Gastrocnemius medialis (tissue), 4 donors: ENCODE measurements at places on chromosomes 13 and 19. TPM values are rescaled to one million over a fixed set of nuclear protein-coding genes. Genes with fewer than 3 reads are reported as not detected.

- DNase-seq, result no peak
These were observed 11.6 kb downstream of the PARP4 start for GRCh38 chr13:24500977-24501376.

The ARHGAP33 gene
- total RNA-seq, result 0.22 TPM

The PCP2 gene
- not detected for total RNA-seq

- no peak for DNase-seq
These were observed 329.6 kb downstream of the EFNB2 start for GRCh38 chr13:106205871-106206270.

The WDR88 gene
- not detected for total RNA-seq

- DNase-seq, result no peak
These were observed 2.2 kb downstream of the ELOF1 start for GRCh38 chr19:11556634-11557420.

DNA sequence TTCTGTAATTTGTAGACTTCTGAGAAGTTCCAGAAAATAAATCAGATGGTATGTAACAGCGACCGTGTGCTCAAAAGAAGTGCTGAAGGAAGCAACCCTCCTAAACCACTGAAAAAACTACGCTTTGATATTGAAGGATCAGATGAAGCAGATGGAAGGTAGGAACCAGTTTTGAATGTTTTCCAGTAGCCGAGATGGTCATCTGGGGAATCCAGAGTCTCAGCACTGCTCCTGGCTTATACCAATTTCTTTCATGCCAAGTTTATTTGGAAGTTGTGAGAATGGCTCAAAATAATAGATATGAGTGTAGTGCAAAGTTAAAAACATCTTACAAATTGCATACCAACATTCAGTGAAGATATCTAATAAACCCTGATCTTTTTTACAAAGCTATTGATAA lies 56.2 kb downstream of the RCBTB2 start:
- no peak for DNase-seq

GRCh38 chr13:74200081-74200480 lies 65.9 kb upstream of the KLF12 start:
- DNase-seq, result no peak

DNA sequence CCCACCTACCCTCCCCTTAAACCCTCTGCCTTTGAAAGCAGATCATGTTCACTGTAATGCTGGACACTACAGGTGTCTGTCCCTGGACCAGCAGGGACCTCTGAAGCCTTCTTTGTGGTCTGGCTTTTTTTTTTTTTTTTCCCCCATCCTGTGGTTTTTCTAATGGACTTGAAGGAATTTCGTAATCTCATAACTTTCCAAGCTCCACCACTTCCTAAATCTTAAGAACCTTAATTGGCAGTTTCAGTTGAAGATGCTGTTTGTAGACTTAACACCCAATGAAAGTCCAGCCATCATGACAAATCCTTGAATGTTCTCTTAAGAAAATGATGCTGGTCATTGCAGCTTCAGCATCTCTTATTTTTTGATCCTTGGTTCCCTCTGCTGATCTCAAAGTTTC lies 45.0 kb upstream of the LRCH1 start:
- DNase-seq, result no peak

GRCh38 chr19:10976131-10976892 lies 15.5 kb downstream of the SMARCA4 start:
- DNase-seq, result no peak

DNA sequence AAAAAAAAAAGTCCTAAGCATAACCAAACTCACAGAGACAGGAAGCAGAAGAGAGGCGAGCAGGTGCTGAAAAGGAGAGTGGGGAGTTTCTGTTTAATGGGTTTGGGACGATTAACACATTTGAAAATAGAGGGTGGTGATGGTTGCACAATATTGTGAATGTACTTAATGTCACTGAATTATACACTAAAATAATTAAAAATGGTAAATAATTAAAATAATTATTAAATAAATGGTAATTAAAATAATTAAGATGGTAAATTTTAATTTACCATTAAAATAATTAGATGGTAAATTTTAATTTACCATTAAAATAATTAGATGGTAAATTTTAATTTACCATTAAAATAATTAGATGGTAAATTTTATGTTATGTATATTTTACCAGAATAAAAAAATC lies 74.8 kb upstream of the XPO4 start:
- DNase-seq, result no peak

GRCh38 chr13:100630555-100630954 lies 42.0 kb upstream of the GGACT start:
- no peak for DNase-seq

- no peak for DNase-seq
These were observed 5.1 kb downstream of the GRIN2D start for GRCh38 chr19:48398375-48399235.

DNA sequence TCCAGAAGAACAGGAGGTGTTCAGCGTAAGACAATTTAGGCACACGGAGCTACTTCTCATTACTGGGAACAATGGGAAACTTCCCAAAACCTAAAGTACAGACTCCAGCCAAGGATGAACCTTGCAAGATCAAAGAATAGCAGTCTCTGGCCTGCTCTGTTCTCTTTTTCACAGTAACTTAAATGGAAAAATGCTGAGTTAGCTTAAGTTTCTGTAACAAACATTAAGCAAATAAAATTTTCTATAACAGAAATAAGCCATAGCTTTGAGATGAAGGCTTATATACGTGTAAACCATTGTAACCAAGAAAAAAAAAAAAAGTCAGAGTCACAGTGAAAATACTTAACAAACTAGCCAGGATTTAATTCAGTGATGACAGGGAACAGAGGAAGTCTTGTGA lies 18.2 kb upstream of the ZNF460 start:
- no peak for DNase-seq

The TLE2 gene
- total RNA-seq, result 26.1 TPM

GRCh38 chr19:41945135-41945766 lies 13.9 kb downstream of the RABAC1 start:
- DNase-seq, result peak; percentile 22

The KLK14 gene
- total RNA-seq, result not detected

GRCh38 chr19:31346184-31347059 lies 2.8 kb downstream of the TSHZ3 start:
- no peak for DNase-seq

The CADM4 gene
- 4.3 TPM for total RNA-seq

The INSL3 gene
- total RNA-seq, result not detected

DNA sequence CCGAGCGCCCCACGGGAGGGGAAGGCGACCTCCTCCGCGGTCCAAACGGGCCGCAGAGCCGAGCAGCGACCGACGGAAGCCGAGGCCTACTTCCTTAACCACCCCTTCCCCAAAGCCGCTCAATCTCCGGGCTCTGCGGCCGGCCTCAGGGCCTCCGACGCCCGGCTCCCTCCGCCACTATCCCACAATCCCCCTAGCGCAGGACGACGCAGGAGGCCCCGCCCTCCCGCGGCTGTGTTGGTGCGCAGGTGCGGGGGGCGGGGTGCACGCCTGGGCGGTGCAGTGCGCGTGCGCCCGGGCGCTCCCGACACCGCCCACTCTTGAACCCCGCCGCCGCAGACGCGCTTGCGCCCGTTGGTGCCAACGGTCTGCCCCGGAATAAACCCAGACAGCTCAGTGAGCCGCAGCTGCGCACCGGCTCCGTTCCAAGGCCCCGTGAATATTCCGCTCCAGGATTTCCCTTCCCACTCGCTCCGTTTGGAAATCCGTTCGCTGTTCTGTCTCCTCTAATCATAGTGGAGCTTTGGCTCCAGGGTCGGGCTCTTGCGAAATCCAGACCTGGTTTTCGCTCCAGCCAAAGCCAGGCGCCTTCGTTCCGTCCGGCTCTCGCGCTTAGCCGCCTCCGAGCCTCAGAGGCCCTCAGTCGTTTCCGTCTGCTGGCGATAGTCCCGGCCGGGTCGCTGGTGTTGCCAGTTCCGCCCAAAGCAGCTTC lies at the start of gene PPP6R1:
Gene PPP6R1 (minus strand): TSS at position 190 of the 712 bp plus-strand sequence. CDS start 11,914 bp downstream, outside the sequence.
- peak; percentile 99 for DNase-seq

GRCh38 chr13:47437406-47437805 lies 540.6 kb upstream of the HTR2A start:
- no peak for DNase-seq
